ENCODE measurements at places on chromosomes 3 and 15. TPM values are rescaled to one million over a fixed set of nuclear protein-coding genes. Genes with fewer than 3 reads are reported as not detected.

DNA sequence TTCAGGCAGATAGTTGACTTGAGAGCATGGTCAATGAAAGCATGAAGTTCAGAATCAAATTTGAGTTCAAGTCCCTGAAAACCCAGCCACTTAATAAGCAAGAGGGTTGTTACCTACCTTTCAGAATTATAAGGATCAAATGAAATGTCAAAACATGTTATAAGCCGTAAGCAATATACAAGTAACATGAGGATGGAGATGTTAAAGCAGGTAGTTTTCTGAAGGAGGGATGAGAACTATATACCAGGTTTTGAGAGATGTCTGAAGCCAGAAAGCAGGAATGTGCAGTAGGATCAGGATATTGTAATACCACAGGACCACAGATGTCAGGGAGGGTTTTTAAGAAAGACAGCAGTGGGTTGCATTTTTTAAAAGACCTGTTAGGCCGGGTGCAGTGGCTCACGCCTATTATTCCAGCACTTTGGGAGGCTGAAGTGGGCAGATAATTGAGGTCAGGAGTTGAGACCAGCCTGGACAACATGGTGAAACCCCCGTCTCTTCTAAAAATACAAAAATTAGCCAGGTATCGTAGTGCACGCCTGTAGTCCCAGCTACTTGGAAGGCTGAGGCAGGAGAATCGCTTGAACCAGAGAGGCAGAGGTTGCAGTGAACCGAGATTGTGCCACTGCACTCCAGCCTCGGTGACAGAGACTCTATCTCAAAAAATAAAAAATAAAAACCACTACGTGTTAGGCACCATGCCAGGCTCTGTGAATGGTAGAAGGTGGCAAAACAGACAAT, 6.9 kb upstream of the EIF3J start:
- DNase-seq, result no peak

DNA sequence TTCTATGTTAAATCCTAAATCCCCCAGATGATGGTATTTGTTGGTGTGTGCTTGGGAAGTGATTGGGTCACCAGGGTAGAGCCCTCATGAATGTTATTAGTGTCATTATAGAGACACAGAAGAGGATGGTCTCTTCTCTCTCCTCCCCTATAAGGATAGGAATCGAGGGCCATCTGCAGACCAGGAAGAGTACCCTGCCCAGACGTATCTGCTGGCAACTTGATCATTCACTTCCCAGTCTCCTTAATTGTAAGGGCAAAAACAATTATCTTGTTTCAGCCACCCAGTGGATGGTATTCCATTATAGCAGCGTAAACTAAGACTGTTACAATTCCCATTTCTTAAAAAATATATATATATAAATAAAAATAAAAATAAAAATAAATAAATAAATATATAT, 892.2 kb downstream of the SI start:
- no peak for DNase-seq

MAN2A2 gene
- total RNA-seq, result 11.0 TPM

- DNase-seq, result peak; percentile 36
Measured at GRCh38 chr3:27910456-27910855, 188.3 kb upstream of the EOMES start.

DNA sequence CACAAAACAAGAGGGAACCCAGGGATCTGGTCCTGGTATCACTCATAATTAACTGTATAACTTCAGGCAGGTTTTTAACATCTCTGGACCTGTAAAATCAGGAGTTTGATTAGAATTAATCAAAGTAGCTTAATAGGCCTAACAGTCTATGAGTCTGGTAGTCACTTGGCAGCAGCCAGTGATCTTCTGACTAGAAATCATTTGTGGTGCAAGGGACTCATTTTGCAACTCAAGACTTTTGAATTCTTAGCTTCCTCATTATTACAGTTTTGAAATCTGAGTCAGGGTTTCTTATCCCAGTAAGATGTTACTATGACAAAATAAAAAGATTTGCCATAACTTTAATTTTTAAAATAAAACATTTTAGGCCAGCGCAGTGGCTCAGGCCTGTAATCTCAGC, 70.8 kb downstream of the TMCC1 start:
- peak; percentile 66 for DNase-seq

EXD1 gene
- total RNA-seq, result not detected

GRCh38 chr3:64138046-64138445, 87.2 kb downstream of the PRICKLE2 start:
- no peak for DNase-seq

GRCh38 chr15:90571063-90571541, 41.4 kb downstream of the CRTC3 start:
- DNase-seq, result peak; percentile 25

DNA sequence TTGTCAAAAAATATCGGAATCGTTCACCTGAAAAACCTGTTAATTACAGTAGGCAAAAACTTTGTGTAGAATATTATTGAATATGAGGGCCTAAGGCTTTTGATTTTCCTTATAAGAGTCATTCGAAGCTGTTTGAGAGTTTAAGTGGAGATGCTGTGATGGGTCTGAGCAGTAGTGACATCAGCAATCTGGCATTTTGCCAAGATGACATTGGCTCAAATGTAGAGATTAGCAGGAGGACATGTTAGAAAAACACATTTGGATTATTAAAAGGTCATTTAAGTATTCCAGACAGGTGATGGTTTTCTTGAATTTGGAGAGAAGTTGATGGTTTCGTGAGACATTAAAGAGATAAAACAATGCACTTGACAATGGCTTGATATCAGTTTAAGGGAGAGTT, 12.9 kb downstream of the OR5AC2 start:
- no peak for DNase-seq

GRCh38 chr15:61828860-61829513, 231.3 kb downstream of the VPS13C start:
- DNase-seq, result no peak

CDCP1 gene
- total RNA-seq, result 32.8 TPM

ECE2 gene
- not detected for total RNA-seq

DNA sequence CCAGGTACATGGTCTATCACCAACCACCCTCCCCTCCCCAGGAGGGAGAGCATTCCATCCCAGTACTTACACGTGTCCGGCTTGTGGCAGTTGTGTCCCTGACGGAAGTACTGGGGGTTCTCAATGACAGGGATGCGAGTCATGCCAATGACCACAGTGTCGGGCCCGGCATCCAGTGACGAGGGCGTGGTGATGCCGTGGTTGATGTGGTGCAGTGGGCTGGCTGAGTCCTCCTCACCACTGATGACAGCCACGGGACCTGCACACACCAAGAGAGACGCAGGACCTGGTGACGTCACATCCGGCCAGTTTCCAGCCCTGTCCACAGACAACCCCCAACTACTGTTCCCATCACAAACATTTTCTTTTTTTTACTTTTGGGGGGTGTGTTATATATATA, 223.8 kb downstream of the NTRK3 start:
- DNase-seq, result no peak

DNA sequence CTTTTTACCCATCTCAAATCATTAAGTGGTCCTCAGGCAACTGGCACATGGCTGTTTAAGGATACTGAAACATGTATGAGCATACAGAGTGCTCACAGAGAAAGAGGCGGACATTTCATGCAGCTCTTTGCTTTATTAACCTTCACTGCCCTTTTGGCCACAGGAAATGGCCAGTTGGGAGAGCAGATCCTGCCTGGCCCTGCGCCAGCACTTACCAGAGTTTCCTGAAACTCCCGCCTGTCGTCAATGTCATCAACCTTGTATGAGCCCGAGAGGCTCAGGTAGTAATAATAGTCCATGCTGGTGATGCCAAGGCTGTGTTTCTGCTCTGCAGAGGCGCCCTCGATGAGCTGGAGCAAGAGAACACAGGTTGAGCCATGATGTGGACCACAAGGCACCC, 17.8 kb downstream of the LDHAL6B start:
- DNase-seq, result no peak

- no peak for DNase-seq
Measured at GRCh38 chr15:38224486-38224885, 28.1 kb upstream of the SPRED1 start.

SLC22A13 gene
- total RNA-seq, result 0.45 TPM

DNA sequence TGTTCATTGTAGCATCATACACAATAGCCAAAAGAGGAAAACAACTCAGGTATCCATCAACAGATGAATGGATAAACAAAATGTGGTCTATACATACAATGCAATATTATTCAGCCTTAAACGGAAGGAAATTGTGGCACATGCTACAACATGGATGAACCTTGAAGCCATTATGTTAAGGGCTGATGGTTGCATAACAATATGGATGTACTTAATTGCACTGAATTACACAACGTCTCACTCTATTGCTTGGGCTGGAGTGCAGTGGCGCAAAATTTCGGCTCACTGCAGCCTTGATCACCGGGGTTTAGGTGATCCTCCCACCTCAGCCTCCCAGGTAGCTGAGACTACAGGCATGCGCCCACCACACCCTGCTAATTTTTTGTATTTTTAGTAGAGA, 7.0 kb upstream of the TMEM62 start:
- DNase-seq, result no peak

GRCh38 chr15:85504749-85505676, 124.6 kb downstream of the AKAP13 start:
- DNase-seq, result peak; percentile 83

MESP2 gene
- 2.9 TPM for total RNA-seq

DNA sequence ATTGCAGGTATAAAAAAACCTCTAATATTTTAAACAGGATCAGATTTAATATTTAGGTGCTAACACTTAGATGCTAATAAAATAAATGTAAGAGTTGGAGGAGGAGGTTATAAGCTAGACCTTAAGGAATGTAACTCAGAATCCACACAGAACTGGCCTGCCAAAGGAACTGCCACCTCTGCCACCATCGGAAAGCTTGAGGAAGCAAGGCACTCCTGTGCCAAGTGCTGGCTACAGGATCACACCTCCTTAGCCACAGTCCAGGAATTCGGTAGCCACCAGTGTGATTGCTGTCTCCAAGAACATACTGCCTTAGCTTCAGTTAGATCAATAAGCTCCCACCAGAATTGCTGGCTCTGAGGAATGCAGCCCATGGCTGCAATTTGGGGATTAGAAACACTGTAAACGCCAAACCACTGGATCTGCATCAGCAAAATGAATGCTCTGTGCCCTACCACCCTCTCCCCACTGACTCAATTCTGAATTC, 58.0 kb downstream of the FRMD5 start:
- DNase-seq, result no peak

LRRC34 gene
- total RNA-seq, result 7.4 TPM

SMCO1 gene
- not detected for total RNA-seq

GRCh38 chr3:102484363-102484762, 49.5 kb downstream of the ZPLD1 start:
- DNase-seq, result no peak

DNA sequence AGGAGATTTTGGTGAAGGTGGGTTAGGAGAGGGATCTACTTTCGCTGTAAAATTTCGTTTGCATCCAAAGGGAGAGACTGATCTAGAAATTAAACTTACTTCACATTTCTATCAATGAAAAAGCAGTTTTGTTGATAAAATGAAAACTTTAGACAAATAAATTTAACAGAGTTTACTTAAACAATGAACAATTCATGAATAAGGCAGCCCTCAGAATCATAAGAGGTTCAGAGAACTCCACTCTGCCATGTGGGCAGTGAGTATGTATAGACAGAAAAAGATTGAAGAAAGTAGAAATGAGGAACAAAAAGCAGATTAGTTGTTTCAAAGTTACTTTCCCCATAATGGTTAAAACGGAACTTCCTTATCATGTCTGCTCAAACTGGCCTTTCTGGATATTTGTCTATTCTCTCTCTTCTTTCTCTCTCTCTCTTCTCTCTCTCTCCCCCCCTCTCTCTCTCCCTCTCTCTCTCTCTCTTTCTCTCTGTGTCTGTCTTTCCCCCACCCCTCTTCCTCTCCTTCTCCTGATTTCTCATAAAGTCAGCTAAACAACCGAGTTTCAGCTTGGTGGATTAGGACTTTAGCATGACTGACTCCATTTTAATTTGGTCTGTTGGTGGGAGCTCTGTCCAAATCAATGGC, 248.9 kb downstream of the TJP1 start:
- DNase-seq, result no peak

- DNase-seq, result peak; percentile 33
Measured at GRCh38 chr3:151016478-151016795, 43.9 kb upstream of the CLRN1 start.

GRCh38 chr3:143239031-143239430, 119.5 kb downstream of the CHST2 start:
- peak; percentile 47 for DNase-seq

DNA sequence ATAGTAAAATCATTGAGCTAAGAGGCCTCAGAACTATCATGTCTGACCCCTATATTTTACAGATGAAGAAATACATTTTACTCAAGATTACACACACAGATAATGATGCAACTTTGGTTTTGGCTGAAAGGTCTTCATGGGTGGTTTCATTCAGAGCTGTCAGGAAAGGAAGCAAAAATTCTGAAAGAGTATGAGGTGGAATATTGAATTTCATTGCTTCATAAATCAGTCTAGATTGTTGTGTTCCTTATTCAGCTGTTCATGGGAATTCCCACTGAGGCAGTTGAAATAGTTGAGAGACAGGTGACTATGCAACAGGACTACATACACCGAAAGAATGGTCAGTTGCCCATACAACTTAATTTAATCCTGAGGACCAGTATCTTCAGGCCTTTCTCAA, 39.4 kb downstream of the CD200 start:
- peak; percentile 52 for DNase-seq

DNA sequence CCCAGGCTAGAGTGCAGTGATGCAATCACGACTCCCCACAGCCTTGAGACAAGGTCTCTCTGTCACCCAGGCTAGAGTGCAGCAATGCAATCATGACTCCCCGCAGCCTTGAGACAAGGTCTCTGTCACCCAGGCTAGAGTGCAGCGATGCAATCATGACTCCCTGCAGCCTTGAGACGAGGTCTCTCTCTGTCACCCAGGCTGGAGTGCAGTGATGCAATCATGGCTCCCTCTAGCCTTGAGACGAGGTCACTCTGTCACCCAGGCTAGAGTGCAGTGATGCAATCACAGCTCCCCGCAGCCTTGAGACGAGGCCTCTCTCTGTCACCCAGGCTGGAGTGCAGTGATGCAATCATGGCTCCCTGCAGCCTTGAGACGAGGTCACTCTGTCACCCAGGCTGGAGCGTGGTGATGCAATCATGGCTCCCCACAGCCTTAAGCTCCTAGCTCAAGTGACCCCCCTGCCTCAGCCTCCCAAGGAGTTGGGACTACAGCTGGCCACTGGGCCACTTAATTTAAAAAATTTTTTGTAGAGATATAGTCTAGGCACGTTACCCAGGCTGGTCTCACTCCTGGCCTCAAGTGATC, 26.1 kb downstream of the TFRC start:
- no peak for DNase-seq

STARD5 gene
- 8.8 TPM for total RNA-seq

GRCh38 chr3:150393745-150394144, 14.4 kb upstream of the TSC22D2 start:
- DNase-seq, result no peak

GRCh38 chr3:152508705-152509104, 240.0 kb downstream of the MBNL1 start:
- peak; percentile 14 for DNase-seq

EOMES gene
- not detected for total RNA-seq

DNA sequence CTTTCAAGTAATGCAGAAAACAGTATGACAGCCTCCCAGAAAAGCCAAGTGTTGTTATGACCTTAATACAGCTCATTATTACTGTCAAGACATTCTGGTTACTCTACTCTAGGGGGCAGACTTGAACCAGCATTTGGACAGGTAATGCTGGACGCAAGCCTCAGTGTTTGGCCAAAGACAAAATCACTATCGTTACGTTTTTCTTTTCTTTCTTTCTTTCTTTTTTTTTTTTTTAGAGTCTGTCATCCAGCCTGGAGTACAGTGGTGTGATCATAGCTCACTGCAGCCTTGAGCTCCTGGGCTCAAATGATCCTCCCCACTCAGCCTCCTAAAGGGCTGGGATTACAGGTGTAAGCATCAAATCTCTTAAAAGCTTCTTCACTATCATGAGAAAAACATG, 29.4 kb upstream of the TMEM45A start:
- DNase-seq, result peak; percentile 84

GRCh38 chr15:48253172-48253571, 47.1 kb downstream of the SLC12A1 start:
- no peak for DNase-seq

Data from fibroblast of the aortic adventitia (primary cell).